ENCODE measurements at places on chromosomes 6 and 20. TPM values are rescaled to one million over a fixed set of nuclear protein-coding genes. Genes with fewer than 3 reads are reported as not detected.
A peak's percentile ranks its signal among the peaks of the same experiment; 100 is the strongest.

Gene CAGE1
- 5.7 TPM for total RNA-seq

DNA sequence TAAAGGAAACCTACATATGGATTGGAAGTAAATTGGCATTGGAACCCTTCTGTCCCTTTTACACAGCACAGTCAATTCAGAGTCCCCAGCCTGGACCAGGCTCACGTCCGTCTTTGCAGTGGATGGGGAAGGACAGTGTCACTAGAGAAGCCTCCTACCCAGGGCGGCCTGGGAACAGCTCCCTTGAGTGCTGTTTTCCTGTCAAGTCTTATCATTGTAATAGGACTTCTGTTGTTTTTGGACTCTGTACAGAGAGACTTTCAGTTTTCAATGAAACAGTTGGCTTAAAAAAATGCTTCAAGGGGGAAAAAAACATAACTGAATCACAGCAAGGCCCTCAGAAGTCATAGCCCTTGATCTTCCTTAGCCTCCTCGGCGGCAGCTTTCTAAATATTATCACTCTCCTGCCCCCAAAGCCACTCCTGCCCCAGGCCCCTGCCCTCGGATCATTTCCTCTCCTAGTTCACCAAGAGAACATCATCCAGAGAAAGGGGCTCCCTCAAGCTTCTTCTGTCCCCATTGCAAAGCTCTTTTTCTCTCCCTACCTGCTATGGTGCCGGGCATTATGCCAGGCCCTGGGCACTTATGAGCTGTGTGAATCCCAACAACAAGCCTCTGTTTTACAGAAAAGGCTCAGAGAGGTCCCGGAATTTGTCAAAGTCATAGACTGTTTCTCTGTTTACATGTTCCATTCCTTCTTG lies 37.8 kb upstream of the CNKSR3 start:
- peak; percentile 30 for DNase-seq

GRCh38 chr6:96675597-96675996 lies 112.7 kb downstream of the FHL5 start:
- no peak for DNase-seq

DNA sequence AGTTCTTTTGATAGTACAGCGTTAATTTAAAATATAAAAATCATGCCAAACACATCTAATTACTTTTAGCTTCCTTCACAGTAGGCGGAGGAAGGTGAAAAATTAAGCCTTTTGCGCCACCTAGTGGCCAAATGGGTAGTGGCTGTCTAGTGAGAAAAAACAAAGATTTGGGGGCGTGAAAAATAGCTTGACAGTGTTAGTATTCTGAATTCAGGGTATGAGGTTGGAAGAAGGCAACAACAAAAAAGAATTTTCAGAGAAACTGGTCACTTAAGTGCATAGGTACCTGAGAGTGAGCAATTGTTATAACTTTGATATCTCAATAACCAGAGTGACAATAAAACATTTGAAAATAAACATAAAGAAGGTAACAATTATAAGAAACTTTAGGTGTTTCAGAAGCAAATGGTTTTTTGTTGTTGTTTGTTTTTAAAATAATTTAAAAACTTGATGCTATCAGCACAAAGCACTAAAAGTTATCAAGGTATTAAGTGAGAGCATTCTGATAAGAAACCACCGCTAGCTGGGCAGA lies 14.3 kb downstream of the PSMB9 start:
- peak; percentile 91 for DNase-seq

- no peak for DNase-seq
Observed at GRCh38 chr6:3019749-3020320, 20.1 kb downstream of the NQO2 start.

Gene BCAS4
- 7.6 TPM for total RNA-seq

DNA sequence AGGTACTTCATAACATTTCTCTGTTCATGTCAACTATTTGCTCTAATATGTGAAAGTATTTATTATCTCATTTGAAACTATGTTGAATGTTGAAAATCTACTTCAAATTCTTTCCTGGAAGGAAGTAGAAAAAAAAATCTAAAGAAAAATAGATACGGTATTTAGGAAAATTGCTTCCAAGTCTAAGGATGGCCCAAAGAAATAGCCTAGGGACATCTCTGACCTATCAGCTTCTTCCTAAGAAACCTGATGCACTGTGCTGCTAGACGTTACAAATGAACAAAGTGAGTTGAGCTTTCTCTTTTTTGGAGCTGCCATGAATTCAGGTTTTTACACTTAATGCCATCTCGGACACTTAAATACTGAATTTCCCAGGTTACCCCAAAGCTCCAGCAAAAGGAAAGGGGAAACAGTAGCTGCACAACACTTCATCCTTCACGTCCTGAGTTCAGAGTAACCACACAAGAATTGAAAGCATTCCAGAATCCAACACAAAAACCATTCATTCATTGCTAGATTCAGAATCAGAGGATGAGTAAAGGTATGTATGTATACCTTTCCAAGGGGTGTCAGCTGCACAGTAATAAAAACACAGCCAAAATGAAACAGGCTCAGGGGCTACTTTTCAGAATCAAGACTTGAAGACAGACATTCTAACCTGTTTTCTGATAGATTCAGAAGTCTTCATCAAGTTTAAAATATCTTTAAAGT lies 7.9 kb downstream of the RMND1 start:
- DNase-seq = no peak

Gene GPLD1
- 10.7 TPM for total RNA-seq

Gene HLA-DQB1
- total RNA-seq = 1.7 TPM

Gene KCNG1
- total RNA-seq = 35.8 TPM

Gene PDYN
- 4.2 TPM for total RNA-seq

Measured in testis (tissue), 5 donors.